Type B pancreatic cell (in vitro differentiated cells): ENCODE measurements at places on chromosomes 2 and 18.

- no peak for DNase-seq
Measured at GRCh38 chr2:241940329-241940728, 70.8 kb downstream of the RTP5 start.

DNA sequence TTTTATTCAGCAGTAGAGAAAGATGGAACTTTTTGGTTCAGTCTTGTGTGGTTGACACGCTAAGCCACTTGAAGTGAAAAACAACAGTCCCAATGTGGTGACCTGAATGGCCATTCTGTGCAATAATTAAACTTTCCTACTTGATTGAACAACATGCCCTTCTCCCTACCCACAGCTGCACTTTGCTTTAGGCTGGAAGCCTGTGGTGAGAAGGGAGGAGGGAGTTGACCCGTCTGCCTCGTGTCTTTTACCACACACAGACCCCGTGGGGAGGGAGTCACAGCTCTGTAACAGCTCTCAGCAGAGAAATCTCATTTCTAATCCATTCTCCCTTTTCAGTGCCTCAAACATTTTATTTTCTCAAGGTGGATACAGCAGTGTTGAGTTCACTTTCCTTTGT lies 138.2 kb upstream of the PKDCC start:
- DNase-seq: no peak

DNA sequence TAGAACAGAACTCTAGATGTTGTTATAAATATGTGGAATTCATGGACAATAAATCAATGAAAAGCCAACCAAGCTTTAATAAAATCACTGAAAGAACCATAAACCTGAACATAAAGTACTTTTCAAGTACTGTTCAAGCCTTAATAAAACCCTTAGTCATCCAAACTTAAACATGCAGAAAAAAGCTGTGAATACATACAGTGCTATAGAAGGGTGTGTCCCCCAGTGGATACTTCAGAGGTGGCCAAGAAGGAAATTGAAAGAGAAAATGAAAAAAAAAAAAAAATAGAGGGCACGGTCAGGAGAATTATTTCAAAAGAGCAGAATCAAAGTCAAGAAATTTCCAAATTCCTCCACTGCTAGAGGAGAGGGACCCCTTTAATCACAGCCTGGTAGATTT lies 141.1 kb downstream of the SP100 start:
- DNase-seq: no peak

DNA sequence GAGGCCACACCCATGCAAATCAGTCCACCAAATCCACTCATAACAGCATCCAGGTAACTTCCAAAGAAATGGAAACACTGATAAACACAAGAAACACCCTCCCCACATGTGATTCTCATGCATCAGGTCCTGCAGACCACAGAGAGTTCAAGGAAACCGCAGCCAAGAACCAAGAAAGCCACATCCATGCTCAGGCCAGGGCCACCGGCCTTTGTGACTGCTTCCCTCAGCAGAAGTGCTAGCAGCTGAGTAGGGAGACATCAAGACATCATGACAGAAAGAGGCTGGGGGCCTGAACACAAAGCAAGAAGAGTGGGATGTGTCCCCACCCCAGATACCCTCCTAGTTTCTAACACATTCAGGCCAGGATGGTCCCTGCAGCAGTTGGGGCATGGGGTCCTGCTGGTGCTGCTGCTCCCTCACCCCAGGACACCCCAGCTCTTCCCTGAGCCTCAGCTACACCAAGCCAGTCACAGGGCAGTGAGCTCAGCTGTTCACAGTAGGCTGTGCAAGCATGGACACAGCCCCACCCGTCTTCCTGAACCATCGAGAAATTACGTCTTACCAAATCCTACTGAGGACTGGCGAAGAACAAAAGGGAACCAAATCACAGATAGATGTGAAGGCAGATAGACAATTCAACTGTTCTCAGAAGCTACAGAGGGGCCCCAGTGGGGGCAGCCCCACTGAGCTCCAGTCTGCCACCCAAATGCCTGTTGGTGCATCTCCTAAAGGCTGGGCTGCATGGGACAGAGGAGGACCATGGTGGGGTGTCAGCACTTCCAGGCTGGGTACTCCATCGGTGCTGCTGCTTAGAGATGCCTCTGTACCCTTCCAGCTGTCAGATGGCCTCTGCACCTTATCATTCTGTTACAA lies 60.9 kb downstream of the HDAC4 start:
- DNase-seq: no peak

DNA sequence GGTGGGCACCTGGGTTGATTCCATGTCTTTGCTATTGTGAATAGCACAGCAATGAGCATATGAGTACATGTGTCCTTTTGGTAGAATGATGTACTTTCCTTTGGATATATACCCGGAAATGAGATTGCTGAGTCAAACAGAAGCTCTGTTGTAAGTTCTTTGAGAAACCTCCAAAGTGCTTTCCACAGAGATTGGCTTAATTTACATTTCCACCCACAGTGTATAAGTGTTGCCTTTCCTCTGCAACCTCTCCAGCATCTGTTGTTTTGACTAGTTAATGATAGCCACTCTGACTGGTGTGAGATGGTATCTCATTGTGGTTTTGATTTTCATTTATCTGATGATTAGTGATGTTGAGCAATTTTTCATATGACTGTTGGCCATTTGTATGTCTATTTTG lies 194.8 kb downstream of the ZNF804A start:
- no peak for DNase-seq

GRCh38 chr2:220664272-220665107 lies 907.6 kb downstream of the EPHA4 start:
- no peak for DNase-seq

- no peak for DNase-seq
Measured at GRCh38 chr2:39033980-39034379, 86.9 kb downstream of the SOS1 start.

DNA sequence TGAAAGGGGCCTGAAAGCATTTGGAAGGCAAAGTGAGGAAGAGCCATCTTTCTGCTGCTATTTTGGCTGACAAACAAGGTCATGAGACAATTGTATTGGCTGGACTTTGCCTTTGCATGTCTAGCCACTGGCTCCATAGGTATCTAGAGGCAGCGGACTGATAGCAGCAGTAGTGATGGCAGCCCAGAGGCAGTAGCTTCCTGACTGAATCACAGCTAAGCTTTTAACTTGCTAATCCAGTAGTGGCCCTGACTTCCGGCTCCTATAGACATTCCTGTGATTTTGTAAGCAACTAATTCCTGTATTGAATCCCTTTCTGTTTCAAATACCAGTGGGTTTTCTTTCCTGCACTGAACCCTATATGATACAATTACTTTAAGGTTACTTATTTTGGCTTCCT lies 69.8 kb upstream of the PDE1A start:
- DNase-seq: no peak

- no peak for DNase-seq
Measured at GRCh38 chr2:69779258-69780001, 37.5 kb downstream of the ANXA4 start.

- no peak for DNase-seq
Measured at GRCh38 chr2:119255760-119256581, 32.3 kb downstream of the STEAP3 start.

GRCh38 chr2:206561962-206562361 lies 80.3 kb upstream of the FAM237A start:
- no peak for DNase-seq

DNA sequence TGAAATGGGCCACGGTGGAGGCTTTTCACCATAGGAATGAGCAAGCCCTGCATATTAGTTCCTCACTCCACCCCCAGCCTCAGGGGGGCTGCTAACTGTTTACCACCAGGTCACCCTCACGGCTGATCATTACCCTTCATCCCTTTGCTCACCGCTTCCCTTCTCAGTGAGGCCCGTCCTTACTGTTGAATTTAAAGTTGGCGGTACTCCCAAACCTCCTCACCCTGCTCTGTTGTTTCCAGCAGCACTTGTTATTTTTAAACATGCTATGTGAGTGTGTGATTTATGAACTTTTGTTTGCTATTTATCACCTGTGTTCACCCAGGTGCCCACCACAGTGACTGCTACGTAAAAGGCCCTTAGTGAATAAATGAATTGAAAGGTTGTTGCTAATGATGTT lies 243.6 kb downstream of the ZNF407 start:
- DNase-seq: no peak

GRCh38 chr2:98727369-98728087 lies 3.4 kb downstream of the MGAT4A start:
- no peak for DNase-seq

- DNase-seq: no peak
Measured at GRCh38 chr18:73261923-73262322, 394.1 kb upstream of the NETO1 start.

DNA sequence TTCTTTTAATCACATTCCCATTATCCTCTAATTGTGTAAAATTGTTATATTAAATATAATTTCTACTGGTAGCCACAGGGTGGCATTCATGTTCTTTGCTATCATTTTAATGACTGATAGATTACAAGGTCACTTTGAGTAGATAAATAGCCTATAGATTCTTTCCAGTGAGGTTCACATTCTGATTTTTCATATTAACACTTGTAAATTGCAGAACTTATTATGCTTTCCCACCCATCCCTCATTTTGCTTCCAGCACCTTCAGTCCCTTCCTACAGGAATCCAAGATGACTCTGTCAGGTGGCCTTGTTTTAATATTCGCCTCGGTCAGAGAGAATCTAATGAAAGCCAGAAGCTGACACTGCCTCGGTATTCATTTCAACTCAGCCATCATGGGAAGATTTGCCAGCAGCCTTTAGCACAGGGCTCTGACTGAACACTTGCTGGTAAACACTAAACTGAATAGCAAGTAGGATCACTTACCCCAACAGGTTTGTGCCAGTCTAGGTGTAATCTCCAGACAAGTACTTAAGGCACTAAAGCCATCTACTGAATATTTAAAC lies 101.2 kb upstream of the FSHR start:
- DNase-seq: no peak

- no peak for DNase-seq
Measured at GRCh38 chr2:79453918-79454317, 58.9 kb upstream of the CTNNA2 start.

DNA sequence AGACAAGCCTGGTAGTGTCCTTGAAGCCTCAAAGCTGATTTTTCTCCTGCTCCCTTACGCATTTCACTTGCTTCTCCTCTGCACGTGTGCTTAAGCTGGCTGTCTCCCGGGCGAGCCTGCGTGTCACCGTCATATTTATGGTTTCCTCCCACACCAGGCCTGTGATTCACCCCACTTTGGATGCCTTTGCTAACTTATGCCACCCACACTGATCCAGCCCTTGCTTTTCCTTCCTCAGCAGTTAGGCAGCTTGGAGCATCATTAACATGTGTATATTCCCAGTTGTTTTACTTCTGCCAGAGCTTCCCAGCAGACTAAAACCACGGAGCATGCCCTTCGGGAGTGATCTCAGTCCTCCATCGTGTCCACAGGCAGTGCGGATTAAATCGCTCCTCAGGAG lies 2.2 kb downstream of the ST3GAL5 start:
- no peak for DNase-seq

GRCh38 chr2:26560892-26561291 lies 80.3 kb downstream of the CIB4 start:
- no peak for DNase-seq

GRCh38 chr2:48109491-48110204 lies 203.3 kb upstream of the FBXO11 start:
- DNase-seq: no peak

GRCh38 chr2:241114836-241115235 lies 12.7 kb upstream of the MTERF4 start:
- DNase-seq: no peak

GRCh38 chr2:102401456-102401855 lies 21.5 kb upstream of the IL18RAP start:
- DNase-seq: no peak

- DNase-seq: no peak
Measured at GRCh38 chr18:37122877-37123276, 293.9 kb downstream of the KIAA1328 start.

DNA sequence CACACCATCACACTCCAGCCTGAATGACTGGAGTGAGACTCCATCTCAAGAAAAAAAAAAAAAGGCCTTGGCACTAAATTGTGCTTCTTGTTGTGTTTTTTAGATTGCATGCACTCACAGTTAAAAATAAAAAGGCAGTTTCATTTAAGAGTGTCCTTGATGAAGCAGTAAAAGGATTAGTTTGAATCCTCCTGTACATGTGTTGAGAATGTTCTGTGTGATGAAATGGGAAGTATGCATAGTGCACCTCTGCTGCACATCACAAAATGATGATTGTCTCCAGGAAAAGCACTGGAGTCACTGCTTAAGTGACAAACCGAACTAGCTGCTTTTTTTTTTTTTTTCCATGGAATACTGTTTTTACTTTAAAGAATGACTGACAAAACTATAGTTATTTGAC lies 23.1 kb downstream of the DYSF start:
- DNase-seq: no peak

DNA sequence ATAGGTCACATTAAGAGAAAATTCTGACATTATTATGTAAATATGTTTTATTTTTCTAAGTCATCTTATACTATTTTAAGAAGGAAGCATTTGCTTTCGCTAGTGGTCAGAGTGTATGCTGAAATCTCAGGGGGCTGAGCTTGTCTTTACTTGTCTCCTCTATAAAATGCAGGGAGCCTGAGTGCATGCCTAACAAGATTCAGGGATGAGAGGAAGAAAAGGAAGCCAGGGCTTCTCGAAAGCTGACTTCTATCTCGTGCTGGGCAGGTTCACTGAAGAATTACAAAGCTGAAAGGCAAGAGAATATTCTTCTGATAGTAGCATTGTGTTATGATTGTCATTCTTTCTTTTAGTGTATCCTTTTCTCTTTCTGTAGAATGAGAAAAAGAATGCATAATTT lies 467.4 kb downstream of the SOX11 start:
- no peak for DNase-seq

DNA sequence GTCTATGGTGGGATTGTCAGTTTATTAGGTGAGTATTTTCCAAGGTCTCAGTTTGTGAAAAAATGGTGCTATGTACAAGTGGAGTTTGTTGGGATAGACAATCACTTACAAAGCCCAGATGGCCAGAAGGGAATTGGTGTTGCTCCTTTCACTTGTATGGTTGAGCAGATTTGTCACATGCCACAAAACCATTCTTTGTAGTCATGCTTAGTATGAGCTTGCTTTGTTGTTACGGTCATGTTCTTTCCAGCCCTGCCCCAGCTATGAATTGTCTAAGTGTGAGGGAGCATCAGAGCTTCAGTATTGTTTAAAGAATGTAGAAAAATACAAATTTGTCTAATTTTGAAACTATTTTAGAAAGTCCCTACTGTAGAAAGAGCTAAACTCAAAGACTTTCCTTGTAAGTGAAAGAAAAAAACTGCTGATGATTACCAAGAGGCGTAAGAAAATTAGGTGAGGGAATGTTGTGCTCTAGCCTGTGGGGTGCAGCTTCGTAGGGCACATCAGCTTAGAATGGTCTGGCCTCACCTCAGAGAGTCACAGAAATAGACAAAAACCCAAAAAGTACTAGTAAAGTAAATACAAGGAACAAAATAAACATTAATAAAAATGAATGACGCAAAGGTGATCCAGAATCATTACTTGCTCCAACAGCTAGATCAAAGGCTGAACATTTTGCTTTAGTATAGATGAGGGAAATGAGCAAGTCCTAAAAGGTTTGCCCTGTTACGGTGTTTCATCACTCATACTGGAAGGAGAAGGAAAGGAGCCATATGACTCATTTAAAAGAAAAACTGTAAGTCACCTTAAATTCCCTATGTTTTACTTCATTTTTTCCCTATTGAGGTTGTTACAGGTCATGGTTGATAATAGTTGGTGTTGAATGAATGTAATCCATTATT lies 9.2 kb downstream of the TGIF1 start:
- DNase-seq: no peak

GRCh38 chr2:182103526-182103925 lies 117.9 kb downstream of the PPP1R1C start:
- no peak for DNase-seq

GRCh38 chr18:22335731-22336198 lies 82.0 kb downstream of the CTAGE1 start:
- DNase-seq: no peak

GRCh38 chr2:85114586-85115330 lies 18.4 kb upstream of the TCF7L1 start:
- no peak for DNase-seq
